Right forelimb (tissue), 1 donor: ENCODE measurements at places on chromosomes 16 and 17.

DNA sequence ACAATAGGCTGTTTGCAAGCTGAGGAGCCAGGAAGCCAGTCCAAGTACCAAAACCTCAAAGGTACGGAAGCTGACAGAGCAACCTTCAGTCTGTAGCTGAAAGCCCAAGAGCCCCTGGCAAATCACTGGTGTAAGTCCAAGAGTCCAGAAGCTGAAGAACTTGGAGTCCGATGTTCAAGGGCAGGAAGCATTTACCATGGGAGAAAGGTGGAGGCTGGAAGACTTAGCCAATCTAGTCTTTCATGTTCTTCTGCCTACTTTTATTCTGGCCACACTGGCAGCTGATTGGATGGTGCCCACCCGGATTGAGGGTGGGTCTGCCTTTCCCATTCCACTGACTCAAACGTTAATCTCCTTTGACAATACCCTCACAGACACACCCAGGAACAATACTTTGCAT lies 15.3 kb downstream of the CD300LB start:
- no peak for DNase-seq

DNA sequence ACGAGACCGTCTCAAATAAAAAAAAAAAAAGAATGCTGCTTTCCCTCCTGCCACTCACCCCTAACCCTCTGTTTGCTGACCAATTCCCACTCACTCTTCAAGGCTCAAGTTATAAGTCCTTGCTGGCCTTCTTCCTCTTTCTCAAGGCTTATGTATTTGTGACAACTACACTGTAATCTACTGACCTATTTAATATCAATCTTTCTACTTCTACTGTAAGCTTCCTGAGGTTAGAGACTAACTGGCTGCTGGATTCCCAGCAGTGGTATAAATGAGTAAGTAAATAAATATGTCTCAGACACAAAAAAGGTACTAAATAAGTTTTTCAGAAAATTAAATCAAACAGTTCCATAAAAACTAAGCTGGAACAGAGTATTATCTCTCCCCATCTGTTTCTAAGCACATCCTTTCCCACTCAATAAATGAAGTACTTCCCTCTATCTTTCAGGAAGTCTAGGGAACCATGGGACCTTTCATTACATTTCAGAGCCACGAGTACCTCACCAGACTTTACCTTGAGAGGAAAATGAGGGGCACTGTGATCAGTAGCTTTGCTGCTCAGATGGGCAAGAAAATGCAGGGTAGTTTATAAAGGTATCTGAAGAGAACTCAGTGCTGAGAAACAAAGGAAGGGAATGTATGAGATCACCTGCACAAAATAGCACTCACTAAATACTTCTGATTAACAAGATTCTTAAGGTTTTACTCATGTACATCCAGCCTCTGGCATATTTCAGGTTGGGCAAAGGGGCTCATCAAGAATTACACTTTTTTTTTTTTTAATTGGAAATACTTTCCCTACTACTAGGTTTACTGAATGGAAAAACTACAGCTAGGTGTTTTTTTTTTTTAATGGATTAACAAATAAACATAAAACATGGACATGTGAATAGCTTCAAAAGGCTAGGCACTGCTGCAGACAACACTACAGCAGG lies 10.8 kb downstream of the SSH2 start:
- DNase-seq: no peak

GRCh38 chr17:49316889-49317675 lies 45.0 kb downstream of the ZNF652 start:
- no peak for DNase-seq

DNA sequence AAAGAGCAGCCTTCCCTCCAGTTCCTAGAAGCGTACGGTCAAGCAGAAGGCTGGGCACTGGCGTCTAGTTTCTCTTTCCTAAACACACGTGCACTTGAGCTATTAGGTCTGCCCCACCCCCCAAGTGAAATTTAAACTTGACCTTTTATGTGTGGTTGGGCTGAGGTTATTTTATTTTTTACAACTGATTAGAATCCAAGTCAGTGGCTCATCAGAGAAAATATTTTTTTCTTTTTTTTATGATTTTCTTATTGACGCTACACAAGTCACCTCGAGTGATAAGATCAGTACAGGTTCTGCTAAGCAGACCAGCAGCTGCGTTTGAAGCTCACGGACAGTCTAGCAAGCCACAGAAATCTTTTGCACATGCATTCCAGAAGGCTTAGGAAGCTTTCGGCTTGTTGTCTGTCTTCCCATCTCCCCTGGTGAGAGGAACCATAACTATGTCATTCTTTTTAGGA lies 95.1 kb downstream of the ZFHX3 start:
- DNase-seq: no peak

- no peak for DNase-seq
These were observed 19.1 kb upstream of the CBX8 start for GRCh38 chr17:79815836-79816461.

- DNase-seq: peak; percentile 20
These were observed 139.8 kb upstream of the SDK2 start for GRCh38 chr17:73783945-73784603.
